ENCODE measurements at places on chromosomes 5 and 9.

DNA sequence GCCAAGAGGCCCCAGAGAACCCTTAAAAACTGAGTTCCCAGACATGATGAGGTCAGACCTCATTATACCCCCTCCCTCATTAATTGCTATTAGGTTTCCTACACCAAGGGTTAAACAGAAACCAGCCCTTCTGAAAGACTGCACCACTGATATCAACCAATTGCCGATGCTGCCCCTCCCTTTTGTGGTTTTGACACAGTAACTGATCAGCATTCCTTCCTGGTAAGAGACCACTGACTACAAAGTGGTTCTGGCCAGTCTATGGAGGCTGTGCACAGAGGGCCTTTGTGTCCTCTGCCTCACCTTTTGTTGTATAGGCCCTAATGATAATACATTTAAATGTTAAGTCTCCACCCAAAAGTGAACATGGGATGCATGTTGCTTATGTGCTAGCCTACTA, 201.5 kb downstream of the FRMD3 start:
- no peak for DNase-seq

- DNase-seq, result no peak
Measured at GRCh38 chr9:122346478-122347347, 24.1 kb upstream of the PTGS1 start.

DNA sequence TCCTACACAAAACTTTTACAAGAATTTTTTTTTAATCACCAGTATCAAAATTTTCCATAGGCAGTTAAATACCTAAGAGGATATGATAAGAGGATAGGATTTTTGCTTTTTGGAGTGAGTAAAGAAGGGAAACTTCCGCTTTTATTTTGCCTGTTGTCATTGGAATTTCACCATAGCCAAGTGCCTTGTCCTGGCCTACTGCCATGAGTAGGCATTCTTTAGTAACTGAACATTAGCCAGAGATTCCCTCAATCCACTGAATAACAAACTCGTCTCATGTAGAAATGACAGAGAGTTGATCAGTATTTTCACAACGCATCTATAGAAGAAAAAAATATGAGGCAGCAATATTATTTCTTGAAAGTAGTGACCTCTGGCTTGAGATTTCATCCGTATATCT, 289.6 kb upstream of the ADAMTSL1 start:
- DNase-seq, result no peak

GRCh38 chr9:98087420-98088354, 31.2 kb downstream of the NANS start:
- DNase-seq, result peak; percentile 17

DNA sequence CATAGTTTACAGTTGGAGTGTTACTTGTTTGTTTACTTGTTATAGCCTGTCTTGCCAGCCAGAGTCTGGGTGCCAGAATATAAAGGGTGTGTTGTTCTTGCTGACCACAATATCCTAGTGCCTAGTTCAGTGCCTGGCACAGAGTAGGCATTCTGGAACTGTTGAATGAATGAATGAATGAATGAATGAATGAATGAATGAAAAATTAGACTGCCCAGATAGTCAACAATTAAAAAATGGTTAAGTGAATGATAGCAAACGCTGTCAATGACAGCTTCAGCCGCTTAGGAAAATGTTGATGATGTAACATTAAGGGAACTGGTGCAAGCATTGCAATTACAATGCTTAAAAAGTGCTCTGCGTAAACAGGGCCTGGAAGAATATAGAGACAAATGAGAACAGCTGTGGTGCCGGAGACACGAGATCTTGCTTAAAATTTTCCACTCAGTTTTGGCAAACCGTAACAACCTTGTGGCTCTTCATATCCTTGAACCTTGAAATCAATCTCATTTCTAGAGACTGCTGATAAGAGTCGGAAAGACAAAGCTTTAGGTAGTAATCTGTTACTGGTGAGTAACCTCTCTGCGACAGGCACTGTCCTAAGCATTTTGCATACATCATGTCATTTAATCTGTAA, 4.7 kb upstream of the TTLL11 start:
- DNase-seq, result no peak

DNA sequence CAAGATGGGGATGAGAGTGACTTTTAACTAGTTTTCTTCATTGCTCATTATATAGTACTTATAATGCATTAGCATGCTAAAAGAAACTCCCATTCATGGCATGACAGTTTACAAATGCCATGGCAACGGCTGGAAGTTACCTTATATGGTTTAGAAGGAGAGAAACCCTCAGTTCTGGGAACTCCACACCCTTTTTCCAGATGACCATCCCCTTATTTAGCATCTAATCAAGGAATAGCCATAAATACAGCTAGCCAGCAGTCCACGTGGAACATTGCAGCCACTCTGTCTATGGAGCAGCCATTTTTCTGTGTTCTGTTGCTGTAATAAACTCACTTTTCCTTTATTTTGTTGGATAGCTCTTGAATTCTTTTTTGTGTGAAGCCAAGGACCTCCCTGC, 1137.8 kb downstream of the CDH18 start:
- no peak for DNase-seq

- DNase-seq, result no peak
Measured at GRCh38 chr5:89769975-89770374, 639.6 kb downstream of the CETN3 start.

DNA sequence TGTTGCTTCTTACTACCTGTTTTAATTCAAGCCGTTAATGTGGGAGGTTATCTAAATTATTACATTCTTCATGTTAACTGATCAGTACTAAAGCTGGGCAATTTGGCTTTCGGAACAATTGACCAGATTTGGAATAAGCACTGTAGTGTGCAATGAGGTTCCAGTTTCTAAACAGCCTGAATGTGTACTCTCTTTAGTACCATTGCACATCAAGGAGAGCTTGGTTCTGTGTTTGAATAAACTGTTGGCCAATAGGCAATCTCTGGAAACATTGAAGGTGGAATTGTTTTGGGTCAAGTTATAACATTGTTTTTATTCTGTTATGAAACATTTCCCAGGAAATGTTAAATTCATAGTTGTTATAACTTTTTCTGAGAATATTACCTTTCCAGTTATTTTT, 105.2 kb downstream of the PBX3 start:
- DNase-seq, result no peak

DNA sequence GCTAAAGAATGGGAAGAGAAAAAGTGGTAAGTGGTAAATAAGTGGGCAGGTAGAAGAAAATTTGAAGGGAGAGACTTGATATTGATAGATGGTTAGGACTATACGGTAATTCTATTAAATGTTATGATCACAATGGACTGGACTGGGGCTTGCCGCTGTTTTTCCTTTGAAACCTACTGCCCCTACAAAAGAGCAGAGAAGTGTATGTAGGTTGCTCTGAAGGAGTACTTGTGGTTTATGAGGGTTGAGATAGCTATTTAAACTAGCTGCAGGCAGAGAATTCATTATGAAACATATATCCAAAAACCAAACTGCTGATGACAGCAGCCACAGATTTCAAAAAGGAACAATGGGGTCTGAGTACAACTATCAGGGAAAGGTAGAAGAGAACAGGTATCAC, 16.8 kb upstream of the HK3 start:
- no peak for DNase-seq

DNA sequence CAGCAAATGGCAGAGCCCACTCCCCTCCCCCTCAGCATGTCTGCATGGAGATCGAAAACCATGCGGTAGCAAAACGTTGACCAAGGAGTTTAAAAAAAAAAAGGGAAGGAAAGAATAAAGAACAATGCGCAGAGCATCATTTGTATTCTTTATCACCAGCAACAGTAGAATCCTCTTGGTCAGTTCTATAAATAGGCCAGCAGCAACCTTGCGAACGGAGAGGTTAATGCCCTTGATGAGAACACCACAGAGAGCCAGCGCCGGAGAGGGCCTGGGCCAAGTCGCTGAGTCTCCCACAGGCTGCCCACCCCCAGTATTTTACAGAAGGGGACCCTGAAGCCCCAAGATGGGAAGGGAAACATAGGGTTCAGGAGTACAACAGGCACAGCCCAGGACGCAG, 22.7 kb downstream of the WHRN start:
- DNase-seq, result no peak

DNA sequence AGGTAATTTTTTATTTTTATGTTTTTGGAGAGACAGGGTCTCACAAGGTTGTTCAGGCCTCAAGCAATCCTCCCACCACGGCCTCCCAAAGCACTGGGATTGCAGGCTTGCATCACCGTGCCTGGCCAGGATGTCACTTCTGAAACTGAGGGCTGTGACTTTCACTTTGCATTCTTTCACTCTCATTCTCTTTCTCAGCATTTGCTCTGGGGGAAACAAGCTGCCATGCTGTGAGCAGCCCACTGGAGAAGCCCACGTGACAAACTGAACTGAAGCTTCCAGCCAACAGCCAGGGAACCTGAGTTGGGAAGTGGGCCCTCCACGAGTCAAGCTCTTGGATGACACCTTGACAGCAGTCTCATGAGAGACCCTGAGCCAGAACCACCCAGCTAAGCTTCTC, 109.4 kb downstream of the C5orf15 start:
- no peak for DNase-seq

DNA sequence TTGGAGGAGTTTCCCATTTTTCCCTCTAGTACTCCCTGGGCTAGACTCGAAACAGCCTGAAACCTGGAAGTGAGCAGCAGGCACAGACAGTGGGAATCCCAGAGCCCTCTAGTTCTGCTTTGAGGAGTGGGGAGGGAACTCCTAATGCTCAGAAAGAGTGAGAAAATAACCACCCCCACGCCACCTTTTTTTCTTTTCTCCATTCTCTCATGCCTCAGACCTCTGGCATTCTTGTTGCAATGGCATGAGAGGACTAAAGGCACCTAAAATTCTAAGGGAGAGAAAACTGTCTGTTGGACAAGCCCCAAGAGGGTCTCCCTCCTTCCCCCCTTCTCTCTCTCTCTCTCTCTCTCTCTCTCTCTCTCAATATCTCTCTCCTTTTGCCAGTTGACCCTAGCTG, 15.1 kb upstream of the IRF1 start:
- DNase-seq, result no peak

- no peak for DNase-seq
Measured at GRCh38 chr5:112635771-112636731, 101.6 kb upstream of the APC start.

GRCh38 chr9:69513141-69513820, 158.9 kb downstream of the APBA1 start:
- no peak for DNase-seq

- DNase-seq, result no peak
Measured at GRCh38 chr5:123112196-123112595, 23.2 kb downstream of the PRDM6 start.

DNA sequence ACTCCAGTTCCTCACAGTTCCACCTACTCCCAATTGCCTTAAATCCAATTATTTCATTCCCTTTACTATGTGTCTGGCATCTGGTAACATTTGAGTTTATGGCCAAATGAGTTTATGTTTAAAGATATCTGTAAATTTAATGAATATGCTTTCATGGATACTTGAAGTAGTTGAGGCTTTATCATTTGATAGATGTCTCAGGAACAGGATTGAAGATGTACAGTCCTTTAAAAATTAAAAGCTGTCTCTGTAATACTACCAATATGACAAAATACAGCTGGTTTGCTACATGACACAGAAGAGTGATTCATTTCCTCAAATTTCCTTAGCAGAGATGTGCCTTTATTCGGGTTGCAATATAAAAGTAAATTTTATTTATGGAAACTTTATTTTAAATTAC, 2326.0 kb upstream of the ACO1 start:
- no peak for DNase-seq

GRCh38 chr5:15968993-15969392, 210.6 kb downstream of the MARCHF11 start:
- no peak for DNase-seq

DNA sequence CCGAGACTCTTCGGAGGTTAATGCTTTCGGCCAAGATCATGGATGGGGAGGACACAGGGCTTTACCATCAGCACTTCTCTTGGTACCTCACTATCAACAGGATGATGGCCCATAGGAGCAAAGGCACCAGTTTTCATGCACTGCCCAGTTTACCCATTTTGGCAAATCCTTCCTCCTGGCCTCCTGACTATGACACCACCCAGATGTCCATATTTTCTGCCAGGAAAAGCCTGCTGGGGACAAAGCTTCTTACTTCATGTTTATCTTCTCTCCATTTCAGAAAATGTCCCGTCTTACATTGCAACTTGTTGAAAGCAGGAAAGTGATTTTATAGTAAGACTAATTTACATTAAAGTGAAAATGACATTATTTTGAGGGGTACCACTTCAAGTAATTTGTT, 61.4 kb upstream of the GAS1 start:
- no peak for DNase-seq

GRCh38 chr5:37938076-37938852, 98.4 kb upstream of the GDNF start:
- DNase-seq, result no peak

DNA sequence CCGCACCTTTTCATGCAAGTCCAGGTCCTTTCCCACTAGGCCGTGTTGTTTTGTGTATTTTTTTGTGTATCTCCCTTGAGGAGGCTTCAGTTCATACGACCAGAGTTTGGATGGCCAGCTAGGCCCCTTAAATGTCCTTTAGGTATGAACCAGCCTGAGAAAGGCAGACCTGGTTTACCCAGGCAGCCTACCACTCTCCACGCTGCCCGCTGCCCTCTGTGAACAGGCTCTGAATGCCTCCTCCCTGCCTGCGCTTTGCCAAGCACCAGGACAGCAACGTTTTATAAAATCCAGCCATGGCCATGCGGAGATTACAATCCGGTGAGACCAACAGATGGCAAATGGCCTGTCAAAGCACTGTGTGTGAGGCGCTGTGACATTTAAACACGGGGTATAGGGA, 626 bp upstream of the CLTB start:
- no peak for DNase-seq

DNA sequence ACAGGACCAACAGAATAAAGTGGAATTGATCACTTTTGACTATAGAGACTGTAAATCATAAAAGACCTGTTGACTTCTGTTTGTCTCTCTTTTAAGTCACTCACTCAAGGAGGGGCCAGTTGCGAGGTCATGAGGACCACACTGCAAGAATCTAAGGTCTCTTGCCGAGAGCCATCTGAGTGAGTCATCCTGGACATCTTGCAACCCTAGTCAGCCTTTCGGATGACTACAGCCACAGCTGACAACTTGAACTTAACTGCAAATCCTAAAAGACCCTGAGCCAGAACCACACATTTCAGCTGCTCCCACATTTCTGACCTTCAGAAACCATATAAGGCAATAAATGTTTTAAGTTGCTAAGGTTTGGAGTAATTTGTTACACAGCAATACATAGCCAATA, 129.7 kb upstream of the RAD23B start:
- DNase-seq, result no peak

DNA sequence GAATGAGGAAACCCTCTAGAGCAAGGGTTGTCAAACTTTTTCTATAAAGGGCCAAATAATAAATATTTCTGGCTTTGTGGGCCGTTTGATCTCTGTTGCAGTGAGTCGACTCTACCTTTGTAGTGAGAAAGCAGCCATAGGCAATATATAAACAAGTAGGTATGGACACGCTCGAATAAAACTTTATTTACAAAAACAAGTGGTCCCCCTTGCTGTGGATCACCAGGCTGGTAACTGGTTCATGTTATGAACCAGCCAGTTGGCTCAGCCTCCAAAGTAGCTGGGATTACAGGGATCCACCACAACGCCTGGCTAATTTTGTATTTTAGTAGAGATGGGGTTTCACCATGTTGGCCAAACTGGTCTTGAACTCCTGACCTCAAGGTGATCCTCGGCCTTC, 118.5 kb downstream of the GPBP1 start:
- DNase-seq, result no peak

- no peak for DNase-seq
Measured at GRCh38 chr5:418162-419121, 24.5 kb upstream of the EXOC3 start.

Data from caudate nucleus (tissue), 63 donors.